ENCODE measurements at places on chromosomes 6 and 20.
A peak's percentile ranks its signal among the peaks of the same experiment; 100 is the strongest.

- DNase-seq, result no peak
Observed at GRCh38 chr20:53244711-53245110, 272.6 kb downstream of the TSHZ2 start.

DNA sequence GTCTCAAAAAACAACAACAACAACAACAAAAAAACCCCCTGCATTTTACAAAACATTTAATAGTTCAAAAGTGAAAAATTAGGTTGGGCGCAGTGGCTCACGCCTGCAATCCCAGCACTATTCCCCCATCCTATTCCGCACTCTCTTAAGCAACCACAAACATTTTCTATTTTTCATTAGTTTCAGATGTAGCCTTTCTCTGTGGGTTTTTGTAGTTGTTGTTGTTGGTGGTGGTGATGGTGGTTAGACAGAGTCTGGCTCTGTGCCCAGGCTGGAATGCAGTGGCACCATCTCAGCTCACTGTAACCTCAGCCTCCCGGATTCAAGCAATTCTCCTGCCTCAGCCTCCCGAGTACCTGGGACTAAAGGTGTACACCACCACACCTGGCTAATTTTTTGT, 6.4 kb upstream of the GMNN start:
- DNase-seq, result no peak

DNA sequence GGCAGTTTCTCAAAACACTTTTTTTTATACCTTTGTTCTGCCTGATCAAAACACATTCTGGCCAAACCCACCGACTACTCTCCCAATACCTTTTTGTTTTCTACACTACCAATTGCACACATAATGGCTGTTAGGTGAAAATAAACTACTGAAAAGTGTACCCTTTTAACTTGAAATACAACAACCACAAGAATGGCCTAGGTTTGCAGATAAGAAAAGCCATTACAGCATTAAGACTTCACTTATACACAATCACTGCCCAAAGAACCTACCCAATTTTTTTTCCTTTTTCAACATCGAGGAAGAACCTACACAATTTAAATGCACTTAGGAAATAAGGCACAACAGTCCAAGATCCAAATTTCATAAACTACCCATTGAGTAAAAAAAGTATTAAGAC, 1.8 kb downstream of the SEC63 start:
- DNase-seq, result no peak

GRCh38 chr20:50101887-50102286, 11.1 kb downstream of the UBE2V1 start:
- no peak for DNase-seq

GRCh38 chr20:478949-479429, 16.7 kb upstream of the TBC1D20 start:
- DNase-seq, result no peak

- DNase-seq, result no peak
Observed at GRCh38 chr20:51799401-51799860, 2.9 kb downstream of the SALL4 start.

- DNase-seq, result no peak
Observed at GRCh38 chr6:6612308-6612707, 23.8 kb downstream of the LY86 start.

DNA sequence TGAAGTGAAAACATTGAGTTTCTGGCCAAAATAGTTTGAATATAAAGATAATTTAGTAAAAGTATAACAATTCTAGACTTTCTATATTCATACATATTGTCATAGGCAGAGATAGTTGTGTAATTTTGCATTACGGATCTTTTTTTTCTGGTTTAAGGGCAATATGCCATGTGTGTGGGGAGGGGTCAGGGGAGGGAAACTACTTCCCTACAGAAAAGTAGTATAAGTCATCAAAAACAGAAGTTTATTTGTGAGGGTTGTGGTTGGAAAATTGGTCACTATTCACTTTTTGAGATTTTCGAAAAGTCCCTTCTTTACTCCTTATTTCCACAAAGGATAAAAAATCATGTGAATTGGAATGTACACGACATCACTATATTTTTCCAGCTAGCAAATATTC, 288.2 kb upstream of the PREP start:
- no peak for DNase-seq

DNA sequence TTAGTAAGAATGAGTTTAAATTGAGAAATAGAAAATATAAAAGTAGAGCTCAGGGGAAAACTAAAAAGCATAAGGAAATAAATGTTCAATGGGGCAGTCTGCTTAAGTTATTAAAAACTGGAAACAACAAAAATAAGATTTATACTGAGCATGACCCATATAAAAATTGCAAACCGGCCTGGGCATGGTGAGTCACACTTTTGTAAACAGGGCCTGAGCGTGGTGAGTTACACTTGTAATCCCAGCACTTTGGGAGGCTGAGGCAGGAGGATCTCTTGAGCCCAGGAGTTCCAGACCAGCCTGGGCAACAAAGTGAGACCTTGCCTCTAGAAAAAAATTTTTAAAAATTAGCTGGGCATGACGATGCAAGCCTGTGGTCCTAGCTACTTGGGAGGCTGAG, 74.6 kb downstream of the TMEM244 start:
- DNase-seq, result no peak

DNA sequence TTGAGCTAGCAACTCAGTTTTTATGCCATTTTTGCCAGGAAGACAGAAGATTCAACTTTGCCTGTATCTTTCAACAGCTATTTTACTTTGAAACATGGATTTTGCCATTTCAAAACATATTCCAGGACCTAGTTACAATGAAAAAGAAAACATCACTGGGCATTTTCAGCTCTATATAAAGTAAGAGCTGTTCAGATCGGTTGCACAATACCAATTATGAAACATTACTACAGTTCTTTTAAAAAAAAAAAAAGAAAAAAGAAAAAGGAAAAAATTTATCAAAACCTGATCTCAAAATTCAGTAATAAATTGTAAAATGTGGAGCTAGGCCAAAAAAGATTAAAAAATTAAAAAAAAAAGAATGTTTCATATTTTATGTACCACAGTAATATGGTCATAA, 15.6 kb downstream of the BCLAF1 start:
- no peak for DNase-seq

GRCh38 chr6:113112086-113112485, 745.1 kb upstream of the MARCKS start:
- no peak for DNase-seq

DNA sequence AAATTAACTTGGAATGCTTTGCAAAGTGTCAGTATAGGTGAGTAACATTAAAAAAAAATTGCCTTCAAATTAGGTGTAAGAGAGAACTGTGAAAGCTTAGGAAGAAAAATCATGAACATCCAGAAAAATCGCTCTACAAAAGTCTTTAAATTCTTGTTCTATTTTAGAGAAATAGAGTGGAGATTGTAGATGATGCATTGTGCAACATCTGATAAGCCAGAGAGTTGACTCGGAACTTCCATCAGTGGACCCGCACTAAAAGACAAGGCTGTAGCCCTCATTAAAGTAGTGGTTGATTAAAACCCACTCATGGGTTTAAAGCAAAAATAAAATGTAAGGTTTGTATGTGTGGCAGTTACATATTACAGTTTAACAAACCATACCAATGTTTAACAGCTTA, 35.8 kb downstream of the MAP3K4 start:
- no peak for DNase-seq

DNA sequence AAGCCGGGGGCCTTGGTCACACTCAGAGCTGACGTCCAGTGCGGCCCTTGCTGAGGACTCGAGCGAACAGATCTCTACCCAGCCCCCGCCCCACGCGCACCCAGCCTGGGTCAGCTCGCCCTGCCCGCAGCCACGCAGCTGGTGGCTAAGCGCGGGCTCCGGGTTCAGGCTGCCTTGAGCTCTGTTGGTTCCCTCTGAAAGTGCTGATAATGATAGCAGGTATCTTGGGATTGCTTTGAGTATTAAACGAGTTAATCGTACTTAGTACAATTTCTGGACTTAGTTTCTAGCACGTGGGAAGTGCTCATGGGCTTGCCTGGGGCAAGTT, 88.1 kb upstream of the TGM3 start:
- no peak for DNase-seq

DNA sequence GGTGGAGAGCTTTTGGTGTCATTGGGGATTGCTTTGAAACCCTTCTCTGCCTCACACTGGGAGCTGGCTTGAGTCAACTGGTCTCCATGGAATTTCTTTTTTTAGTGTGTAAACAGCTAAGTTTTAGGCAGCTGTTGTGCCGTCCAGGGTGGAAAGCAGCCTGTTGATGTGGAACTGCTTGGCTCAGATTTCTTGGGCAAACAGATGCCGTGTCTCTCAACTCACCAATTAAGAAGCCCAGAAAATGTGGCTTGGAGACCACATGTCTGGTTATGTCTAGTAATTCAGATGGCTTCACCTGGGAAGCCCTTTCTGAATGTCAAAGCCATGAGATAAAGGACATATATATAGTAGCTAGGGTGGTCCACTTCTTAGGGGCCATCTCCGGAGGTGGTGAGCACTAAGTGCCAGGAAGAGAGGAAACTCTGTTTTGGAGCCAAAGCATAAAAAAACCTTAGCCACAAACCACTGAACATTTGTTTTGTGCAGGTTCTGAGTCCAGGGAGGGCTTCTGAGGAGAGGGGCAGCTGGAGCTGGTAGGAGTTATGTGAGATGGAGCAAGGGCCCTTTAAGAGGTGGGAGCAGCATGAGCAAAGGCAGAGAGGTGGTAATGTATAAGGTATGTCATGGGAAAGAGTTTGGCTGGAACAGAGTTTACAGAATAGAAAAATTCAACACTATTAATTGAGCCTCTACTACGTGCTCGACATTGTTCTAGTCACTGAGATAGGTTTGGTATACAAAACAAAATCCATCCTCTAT, 31.2 kb downstream of the SRSF3 start:
- DNase-seq, result no peak

- DNase-seq, result no peak
Observed at GRCh38 chr6:135261872-135262725, 81.0 kb downstream of the MYB start.

- DNase-seq, result no peak
Observed at GRCh38 chr6:43983191-43983590, 144.1 kb downstream of the MRPL14 start.

GRCh38 chr20:32152421-32153155, 43.1 kb downstream of the TM9SF4 start:
- DNase-seq, result no peak

GRCh38 chr6:137416376-137417109, 77.7 kb downstream of the OLIG3 start:
- peak; percentile 27 for DNase-seq

GRCh38 chr20:19462491-19462890, 250.0 kb downstream of the SLC24A3 start:
- DNase-seq, result no peak

- DNase-seq, result no peak
Observed at GRCh38 chr6:130065609-130066156, 47.3 kb downstream of the L3MBTL3 start.

- DNase-seq, result no peak
Observed at GRCh38 chr6:148240861-148241477, 101.7 kb upstream of the SASH1 start.

DNA sequence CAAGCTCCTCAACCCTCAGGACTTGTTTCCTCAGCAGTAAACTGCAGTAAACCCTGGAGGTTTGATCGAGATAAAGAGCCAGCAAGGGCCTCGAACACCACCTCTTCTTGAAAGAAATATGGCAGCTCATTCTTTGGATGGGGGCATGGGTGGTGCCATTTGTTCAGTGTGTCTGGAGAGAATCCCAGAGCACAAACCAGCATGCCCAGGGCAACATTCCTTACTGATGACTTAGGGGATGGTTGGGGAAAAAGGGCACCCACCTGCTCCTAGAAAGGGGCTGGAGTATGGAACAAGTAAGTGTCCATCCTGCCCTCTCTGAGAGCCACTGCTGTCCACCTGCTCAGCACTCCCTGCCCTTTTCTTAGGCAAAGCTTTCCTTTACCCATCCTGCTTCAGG, 31.3 kb upstream of the ZFAND3 start:
- no peak for DNase-seq

DNA sequence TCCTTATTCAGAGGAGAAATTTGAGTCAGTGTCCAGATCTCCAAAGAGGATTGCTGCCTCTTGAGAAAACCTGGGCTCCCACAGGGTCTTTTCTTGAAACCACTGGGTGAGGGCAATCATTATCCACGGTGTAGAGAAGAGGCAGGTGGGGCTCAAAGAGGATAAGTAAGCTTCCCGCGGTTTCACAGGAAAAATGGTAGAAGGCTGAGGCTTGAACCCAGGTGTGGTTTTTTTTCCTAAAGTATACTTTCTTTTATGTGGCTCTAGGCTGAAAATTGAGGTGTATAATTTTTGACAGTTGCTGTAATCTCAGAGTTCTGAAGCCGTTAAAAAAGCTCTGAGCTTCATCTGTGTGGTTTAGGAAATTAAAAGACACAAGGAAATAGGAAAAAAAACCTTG, 164.5 kb downstream of the FARS2 start:
- no peak for DNase-seq

DNA sequence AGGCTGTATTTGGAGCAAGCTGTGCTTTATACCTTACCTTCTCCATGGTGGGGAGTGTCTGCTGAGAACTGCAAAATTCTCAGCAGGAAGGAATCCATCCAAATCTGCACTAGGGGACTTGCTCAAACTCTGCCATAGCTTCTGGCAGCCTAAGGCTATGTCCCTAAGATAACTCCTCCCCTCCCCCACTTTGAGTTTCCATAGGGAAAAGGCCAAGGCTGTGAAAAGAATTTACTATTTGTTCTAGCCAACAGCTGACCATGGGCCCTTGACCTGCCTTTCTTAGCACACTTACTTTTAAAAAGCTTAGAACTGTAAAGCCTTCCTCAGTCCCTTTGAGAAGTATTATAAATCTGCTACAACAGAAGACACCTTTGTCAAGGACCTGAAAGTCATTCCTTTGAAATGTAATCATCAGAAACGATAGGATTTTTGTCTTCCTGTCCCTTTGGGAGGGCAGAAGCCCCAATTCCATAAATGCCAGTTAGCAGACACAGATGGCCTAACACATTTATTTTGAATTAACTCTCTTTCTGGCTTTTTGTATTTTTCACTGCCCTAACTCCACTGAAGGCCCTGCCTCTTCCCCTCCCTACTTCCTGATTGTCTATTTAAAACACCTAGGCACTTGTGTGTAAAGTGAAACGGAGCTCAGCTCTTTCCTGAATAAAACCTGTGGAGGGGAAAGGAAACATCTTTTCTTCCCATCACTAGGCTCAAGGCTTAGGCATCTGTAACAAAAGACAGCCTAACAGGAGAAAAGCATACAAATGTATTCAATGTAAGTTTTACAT, 157.1 kb downstream of the AKAP7 start:
- DNase-seq, result no peak

DNA sequence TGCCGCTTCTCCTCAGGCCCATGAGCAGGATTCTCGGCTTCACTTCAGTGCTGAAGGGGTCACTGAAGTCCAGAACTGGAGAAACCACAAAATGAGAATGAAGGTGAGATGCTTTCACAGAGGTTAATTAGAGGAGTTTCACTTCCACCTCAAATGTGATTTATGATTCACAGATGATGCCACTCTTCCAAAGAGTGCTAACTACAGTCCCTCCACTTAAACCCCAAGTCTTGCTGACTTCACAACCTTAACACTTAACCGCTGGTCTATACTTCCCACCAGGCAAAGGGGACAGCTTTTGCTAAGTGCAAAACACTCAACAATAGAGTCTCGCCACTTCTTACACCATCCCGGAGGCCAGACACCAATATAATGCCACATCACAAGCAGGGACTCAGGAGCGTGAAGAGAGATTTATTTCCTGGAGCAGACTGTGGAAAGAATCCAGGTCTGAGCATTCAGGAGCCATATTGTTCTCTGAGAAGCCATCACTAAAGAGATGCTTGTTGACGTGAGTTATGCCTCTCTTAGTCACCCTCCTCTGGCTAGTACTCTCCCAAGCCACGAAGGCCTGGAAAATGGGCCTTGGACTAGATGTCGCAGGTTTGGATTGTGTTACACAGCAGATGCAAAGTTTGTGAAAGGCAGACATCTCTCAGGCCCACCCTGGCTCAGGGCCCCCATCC, 24.4 kb downstream of the RRAGD start:
- no peak for DNase-seq

All from T1000 (cell line).